ENCODE measurements at places on chromosomes 11 and 22. TPM values are rescaled to one million over a fixed set of nuclear protein-coding genes. Genes with fewer than 3 reads are reported as not detected.

The OR51B2 gene
- total RNA-seq = not detected

DNA sequence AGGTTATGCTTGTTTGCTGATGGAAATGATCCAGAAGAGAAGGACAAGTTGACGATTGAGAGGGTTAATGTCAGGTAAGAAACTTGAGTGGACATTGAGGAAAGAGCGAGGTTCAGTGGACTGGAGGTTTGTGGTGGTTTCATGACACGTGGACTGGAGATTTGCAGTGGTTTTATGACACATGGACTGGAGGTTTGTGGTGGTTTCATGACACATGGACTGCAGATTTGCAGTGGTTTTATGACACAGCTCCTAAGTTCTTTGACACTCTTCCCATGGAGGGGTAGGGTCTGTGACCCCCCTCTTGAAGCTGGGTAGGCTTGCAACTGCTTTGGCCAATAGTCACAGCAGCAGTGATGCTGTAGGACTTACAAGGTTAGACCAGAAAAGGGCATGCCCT lies 5.4 kb upstream of the MAPK8IP2 start:
- H3K4me1 ChIP-seq = peaks cover 4% of the 10 kb centered on the region
- peaks cover 4% of the 10 kb centered on the region for H3K36me3 ChIP-seq
- DNase-seq = no peak
- H3K4me3 ChIP-seq = no peak overlapping the region
- no peak overlapping the region for H3K27ac ChIP-seq
- H3K27me3 ChIP-seq = peaks cover 6% of the 10 kb centered on the region

- no peak overlapping the region for H3K4me3 ChIP-seq
- no peak for DNase-seq
- H3K4me1 ChIP-seq = peaks cover 2% of the 10 kb centered on the region
- H3K27ac ChIP-seq = no peak overlapping the region
Measured at GRCh38 chr11:47950396-47950795, 30.0 kb upstream of the PTPRJ start.

GRCh38 chr11:1439341-1439740 lies 47.2 kb downstream of the MOB2 start:
- no peak overlapping the region for H3K4me3 ChIP-seq
- no peaks in the 10 kb centered on the region for H3K36me3 ChIP-seq
- H3K27ac ChIP-seq = no peak overlapping the region
- H3K4me1 ChIP-seq = no peaks in the 10 kb centered on the region
- no peak for DNase-seq
- peaks cover 2% of the 10 kb centered on the region for H3K27me3 ChIP-seq

DNA sequence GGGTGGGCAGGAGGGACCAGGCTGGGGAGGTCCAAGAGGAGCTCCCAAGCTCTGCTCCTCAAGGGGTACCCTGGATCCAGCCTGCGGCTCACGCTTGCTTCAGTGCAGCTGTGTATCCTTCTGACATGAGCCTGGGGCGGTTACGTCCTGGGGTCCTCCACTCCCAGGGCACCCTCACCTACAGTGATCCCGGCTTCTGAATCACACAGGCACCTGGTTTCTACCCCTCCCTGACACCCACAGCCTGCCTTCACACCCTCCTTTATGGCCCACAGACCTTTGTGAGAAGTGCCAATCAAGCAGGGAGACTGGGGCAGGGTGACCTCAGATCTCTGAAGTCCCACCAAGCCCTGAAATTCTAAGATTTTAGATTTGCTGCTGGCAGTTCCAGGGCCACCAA lies 1.5 kb downstream of the MPST start:
- H3K4me1 ChIP-seq = peaks cover 18% of the 10 kb centered on the region
- peak overlapping the region; percentile 56 for H3K4me3 ChIP-seq
- H3K27ac ChIP-seq = no peak overlapping the region
- peaks cover 11% of the 10 kb centered on the region for H3K36me3 ChIP-seq
- peaks cover 2% of the 10 kb centered on the region for H3K27me3 ChIP-seq

- H3K4me1 ChIP-seq = peaks cover 3% of the 10 kb centered on the region
- no peak overlapping the region for H3K4me3 ChIP-seq
- H3K27me3 ChIP-seq = no peaks in the 10 kb centered on the region
Measured at GRCh38 chr11:25562417-25562816, 769.5 kb upstream of the ANO3 start.

DNA sequence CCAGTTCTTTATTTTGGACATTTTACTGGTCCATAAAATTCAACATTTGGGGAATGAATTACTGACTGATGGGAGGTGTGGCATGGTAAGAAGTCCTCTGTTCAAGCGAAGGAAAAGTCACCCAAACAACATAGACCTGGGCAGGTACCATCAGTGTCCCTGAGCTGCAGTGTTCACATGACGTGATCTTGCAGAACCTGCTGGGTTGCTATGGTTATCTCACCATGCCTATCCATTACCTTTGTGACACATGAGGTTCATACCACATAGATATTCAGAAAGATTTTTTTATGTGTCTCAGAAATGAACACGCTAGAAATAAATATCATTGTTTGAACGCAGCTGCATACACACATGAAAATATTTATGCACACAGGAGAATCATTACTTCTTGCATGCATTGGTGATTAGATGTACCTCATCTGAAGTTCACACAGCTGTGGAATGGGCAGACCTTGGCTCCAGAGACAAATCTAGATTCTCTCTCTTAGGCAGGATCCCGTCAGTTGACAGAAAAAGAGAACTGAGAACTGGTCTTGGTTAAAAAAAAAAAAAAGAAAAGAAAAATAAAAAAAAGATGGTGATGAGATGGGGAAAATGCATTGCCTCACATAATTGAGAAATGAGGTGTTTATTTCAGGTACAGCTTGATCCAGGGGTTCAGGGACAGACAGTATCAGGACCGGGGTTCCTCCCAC lies 21.4 kb upstream of the RCN1 start:
- H3K4me1 ChIP-seq = peaks cover 31% of the 10 kb centered on the region
- no peak overlapping the region for H3K4me3 ChIP-seq
- H3K27me3 ChIP-seq = no peaks in the 10 kb centered on the region
- DNase-seq = no peak
- no peak overlapping the region for H3K27ac ChIP-seq

DNA sequence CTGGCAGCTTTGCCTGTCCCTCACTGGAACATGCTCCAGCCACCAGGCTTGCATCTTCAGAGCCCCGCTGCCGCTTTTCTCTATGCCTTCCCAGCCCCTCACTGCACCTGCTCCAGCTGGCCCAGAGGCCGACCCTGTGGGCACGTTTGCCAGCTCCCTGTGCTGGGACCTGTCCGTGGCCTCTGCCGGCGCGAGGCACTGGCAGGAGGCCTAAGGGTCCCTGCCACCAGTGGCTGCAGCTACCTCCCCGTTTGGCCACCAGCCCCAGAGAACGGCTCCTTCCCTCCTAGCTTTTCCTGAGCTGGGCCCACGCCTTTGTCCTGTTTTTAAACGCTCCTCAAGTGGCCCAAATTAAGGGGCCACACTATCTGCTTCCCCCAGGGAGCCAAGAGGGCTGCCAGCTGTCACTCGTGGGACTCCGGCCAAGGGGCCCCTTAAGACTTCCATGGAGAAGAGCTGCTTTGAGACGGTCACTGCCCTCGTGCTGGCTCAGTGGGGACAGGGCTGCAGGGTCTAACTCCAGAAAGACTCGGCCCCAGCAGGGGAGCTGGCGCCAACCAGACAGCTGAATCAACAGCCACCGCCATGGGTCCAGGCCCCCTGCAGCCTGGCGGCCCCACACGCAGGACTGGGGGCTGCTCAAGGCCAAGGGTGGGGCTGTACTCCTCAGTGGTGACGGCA lies 24.6 kb upstream of the WNT7B start:
- DNase-seq = no peak
- H3K27me3 ChIP-seq = peaks cover 7% of the 10 kb centered on the region
- H3K27ac ChIP-seq = no peak overlapping the region
- H3K36me3 ChIP-seq = no peaks in the 10 kb centered on the region
- peaks cover 2% of the 10 kb centered on the region for H3K4me1 ChIP-seq

DNA sequence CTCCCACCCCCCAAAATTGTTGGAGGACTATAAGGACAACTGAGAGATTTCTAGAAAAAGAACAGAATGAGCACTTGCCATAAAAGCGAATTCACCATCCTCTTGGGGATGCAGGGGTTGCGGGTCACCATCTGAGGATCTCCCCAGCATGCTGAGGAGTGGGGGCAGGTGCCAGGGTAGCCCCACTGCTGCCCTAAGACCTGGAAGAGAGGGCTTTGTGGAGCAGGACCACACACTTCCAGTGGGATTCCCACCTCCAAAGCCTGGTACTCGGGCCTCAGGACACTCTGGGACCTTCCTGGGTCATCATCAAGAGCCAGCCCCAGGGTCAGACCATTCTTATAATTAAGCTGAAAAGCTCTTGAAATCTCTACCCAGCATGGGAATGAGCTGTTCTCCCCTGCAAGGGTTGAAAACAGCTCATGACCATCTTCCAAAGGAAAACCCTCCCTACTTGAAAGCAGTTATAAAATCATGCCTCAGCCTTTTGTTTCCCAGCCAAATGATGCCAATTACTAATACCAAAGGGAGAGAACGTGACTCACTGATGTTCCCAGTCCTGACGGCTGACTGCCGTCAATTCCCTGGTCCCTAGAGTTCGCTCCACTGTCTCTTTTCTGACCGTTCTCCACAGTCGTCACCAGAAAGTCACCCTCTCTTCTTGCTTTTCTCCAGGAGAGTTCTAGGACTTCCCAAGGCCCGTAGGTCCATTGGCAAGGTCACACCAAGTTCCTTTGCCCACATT lies 76.8 kb upstream of the CREB3L1 start:
- peaks cover 6% of the 10 kb centered on the region for H3K4me1 ChIP-seq
- no peak overlapping the region for H3K4me3 ChIP-seq
- H3K36me3 ChIP-seq = peaks cover 3% of the 10 kb centered on the region
- H3K27ac ChIP-seq = no peak overlapping the region

GRCh38 chr11:104895634-104896033 lies 2.6 kb downstream of the CASP12 start:
- no peaks in the 10 kb centered on the region for H3K36me3 ChIP-seq
- H3K27ac ChIP-seq = no peak overlapping the region
- no peak for DNase-seq
